ENCODE measurements at places on chromosomes 3 and 15. TPM values are rescaled to one million over a fixed set of nuclear protein-coding genes. Genes with fewer than 3 reads are reported as not detected.

Gene POLR2M
- total RNA-seq: 61.4 TPM

Gene CEMIP
- 3.6 TPM for total RNA-seq

Gene UROC1
- total RNA-seq: not detected

Gene CCDC71
- total RNA-seq: 20.5 TPM

Gene SLCO2A1
- total RNA-seq: 2.2 TPM

Gene CFAP91
- not detected for total RNA-seq

GRCh38 chr3:14391033-14391432, 11.4 kb upstream of the SLC6A6 start:
- DNase-seq: peak; percentile 71

- no peak for DNase-seq
Measured at GRCh38 chr3:17187589-17188184, 302.9 kb downstream of the PLCL2 start.

DNA sequence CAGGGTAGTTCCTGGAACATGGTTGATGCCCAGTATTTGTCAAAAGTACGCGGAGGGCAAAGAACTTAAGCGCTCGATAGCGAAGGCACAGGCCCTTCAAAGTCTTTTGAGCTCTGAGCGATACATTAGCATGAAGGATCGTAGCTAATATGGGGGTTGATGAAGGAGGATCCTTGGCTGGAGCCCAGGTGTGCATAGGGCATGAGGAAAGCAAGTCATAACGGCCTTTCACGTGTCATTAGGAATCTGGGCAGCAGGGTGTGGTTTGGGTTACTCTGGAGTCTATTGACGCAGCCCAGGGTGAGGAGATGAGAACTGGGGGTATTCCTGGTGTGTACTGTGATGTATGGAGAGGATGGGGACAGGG, 31.7 kb downstream of the SPINK8 start:
- peak; percentile 41 for DNase-seq

DNA sequence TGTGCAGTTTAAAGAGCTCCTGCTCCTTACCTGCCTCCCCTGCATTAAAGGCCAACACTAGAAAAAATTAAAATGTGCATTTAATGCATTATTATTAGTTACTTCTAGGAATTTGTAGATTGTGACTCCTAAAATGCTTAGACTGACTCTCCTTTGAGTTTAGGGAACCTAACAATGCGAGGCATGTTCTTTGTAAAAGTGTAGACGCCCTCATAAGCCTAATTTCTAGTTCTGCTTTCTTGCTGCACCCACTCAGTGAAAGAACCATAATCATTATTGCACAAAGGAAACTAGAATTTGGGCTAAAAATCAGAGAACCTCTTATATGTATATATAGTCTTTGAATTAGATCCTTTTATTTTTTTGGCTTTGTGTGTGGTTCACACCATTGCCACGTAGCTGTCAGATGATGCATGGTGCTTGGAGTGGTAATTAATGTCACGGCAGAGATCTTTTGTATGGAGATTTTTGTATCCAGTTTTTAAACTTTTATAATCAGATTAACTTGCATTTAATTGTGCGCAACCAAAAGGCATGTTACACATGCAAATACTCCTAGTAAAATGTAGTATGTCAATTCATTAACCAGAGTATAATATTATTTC, 710 bp downstream of the ABHD10 start:
- peak; percentile 36 for DNase-seq

GRCh38 chr3:126424039-126424717, 29.5 kb downstream of the CFAP100 start:
- DNase-seq: no peak

DNA sequence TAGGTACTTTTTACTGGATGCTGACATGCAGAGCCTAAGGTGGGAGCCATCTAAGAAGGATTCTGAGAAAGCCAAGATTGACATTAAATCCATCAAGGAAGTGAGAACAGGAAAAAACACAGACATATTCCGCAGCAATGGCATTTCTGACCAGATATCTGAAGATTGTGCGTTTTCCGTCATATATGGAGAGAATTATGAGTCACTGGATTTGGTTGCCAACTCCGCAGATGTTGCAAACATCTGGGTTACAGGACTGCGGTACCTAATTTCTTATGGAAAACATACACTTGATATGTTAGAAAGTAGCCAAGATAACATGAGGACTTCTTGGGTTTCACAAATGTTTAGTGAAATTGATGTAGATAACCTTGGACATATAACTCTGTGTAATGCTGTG, 125.1 kb downstream of the PLCL2 start:
- no peak for DNase-seq

GRCh38 chr3:72102112-72102616, 317.2 kb upstream of the PROK2 start:
- DNase-seq: no peak

- DNase-seq: peak; percentile 65
Measured at GRCh38 chr15:43920815-43921214, 94.0 kb downstream of the WDR76 start.

DNA sequence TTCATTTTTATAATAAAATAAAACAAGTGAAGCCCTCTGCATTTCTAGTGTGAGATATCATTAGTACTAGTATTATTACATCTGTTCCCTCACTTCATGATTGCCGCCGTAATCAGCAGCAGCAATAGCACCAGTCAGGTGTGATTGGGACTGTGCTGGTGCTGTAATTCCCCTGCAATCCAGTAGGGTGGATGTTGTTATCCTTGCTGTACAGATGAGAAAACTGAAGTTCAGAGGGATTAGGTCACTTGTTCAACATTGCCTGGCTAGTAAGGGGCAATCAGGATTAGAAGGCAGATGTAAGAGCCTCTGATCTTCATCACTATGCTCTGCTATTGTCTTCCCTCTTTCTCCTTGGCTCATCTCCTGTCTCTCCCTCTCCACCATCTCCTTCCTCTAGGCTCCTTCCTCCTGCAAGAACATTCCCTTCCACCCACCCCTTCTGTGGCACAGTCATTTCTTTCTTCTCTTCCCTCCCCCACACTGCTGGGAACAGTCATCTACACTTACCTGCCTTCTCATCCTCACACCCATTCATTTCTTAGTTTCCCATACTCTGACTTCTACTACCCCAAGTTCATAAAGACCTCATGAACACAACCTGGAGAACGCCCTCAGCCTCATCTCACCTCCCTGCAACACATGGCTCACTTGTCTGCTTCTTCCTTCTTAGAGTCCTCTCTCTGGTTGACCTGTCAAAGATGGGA, 29.7 kb downstream of the CRYGS start:
- no peak for DNase-seq

DNA sequence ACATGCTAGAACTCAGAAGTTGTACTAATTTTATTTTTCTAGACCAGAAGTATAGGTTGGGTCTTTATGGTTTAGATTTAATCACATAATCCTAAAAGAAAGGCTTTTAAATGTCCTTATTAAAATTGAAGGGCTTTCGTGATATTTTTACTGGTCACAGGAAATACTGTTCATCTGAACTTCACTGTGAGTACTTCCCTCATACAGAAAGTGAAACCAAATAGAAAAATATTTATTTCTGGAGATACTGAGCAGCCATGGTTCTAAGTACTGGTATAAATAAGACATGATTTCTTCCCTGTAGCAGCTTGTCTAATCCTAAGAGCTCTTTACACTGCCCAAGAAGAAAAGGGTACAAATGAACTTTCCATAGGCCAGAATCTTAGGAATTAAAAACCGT, 2.0 kb downstream of the SNRK start:
- DNase-seq: peak; percentile 7

- DNase-seq: no peak
Measured at GRCh38 chr3:64901522-64901885, 213.7 kb upstream of the ADAMTS9 start.

Data from astrocyte (in vitro differentiated cells and primary cell).